ENCODE measurements at places on chromosomes 2 and 18. TPM values are rescaled to one million over a fixed set of nuclear protein-coding genes. Genes with fewer than 3 reads are reported as not detected.
A peak's percentile ranks its signal among the peaks of the same experiment; 100 is the strongest.

The PROM2 gene
- 1.1 TPM for total RNA-seq

The KLHL29 gene
- total RNA-seq, result 2.3 TPM

The ANTXR1 gene
- 2.2 TPM for total RNA-seq

The CNTNAP5 gene
- total RNA-seq, result not detected

The NEB gene
- total RNA-seq, result 0.91 TPM

The AQP12B gene
- not detected for total RNA-seq

The NOL4 gene
- 2.8 TPM for total RNA-seq

The ASNSD1 gene
- total RNA-seq, result 19.1 TPM

DNA sequence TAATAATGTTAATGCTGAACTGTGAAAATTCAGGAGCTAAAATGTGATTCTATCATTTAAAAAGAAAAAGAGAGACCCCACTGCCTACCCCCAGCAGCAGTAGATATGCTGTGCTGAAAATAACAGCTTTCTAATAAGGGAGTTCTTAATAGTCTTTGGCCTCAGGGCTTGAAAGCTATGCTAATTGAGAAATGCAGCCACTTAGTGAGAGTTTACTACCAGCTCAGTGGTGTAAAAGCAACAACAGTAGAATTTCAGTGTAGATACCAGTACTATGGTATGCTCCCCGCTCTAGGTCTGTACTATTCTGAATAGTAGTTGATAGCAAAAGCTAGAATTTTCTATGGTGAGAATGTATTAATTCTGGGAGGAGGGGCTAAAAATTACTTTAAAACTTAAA is 303.1 kb upstream of the VWC2L start:
- no peak for DNase-seq

GRCh38 chr2:43435746-43436145 is 160.1 kb downstream of the THADA start:
- DNase-seq, result no peak

DNA sequence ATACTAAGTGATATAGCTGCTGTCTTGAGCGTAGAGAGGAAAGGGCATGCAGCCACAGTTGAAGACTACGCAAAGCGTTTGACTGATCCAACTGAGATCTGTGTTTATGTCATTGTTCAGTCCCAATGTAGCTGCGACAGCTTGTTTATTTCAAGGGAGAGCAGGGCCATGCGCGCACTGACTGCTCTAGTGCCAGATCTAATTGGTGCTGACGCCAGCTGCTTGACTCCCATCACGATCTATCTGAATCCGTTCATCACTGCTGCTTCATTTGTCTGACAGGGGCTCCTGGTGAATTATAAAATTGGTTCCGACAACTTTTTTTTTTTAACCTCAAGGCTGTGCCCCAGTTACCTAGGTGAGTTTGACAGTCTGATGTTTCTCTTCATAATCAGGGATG is 75.7 kb downstream of the CHST9 start:
- no peak for DNase-seq

DNA sequence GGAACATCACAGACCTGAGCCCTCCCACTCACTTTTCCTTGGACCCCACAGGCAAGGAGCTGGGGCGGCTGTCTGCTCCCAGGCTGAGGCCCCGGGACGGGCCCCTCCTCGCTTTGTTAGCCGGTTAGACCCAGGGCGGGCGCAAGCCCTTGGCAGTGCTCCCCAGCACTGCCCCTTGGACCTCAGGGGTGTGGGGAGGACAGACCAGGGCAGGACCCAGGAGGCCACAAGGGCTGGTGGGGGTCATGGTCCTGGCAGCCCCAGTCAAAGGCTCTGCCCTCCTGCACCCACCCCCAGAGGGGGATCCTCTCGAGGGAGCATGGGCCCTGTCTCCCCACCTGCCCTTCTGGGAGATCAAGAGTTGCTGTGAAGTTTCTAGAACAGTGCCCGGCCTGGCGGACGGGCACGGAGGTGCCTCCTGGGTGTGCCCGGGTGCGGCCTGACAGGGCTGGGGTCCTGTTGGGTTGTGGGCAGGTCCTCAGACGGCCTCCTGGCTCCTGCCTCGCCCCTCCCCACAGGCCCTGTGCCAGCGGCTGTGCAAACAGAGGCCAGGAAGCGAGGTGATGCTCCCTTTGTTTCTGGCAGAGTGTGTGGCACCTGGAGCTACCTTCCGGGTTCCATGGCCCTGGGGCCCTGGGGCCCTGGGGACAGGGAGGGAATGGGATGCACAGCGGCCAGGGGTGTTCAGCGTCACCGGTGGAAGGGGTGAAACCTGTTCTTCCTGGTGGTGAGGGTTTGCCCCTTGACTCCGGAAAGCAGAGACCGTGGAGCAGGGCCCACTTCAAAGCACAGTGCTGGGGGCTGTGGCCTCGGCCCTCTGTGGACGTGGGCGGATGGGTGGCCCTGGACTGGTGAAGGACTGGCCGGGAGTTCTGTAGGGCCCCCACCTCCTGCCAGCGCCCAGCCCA is 2.9 kb upstream of the GAL3ST2 start:
- DNase-seq, result peak; percentile 64

- no peak for DNase-seq
These were observed 164.1 kb downstream of the KLHL29 start for GRCh38 chr2:23549051-23549450.

- no peak for DNase-seq
These were observed 1288.0 kb upstream of the ZEB2 start for GRCh38 chr2:145807968-145808367.

DNA sequence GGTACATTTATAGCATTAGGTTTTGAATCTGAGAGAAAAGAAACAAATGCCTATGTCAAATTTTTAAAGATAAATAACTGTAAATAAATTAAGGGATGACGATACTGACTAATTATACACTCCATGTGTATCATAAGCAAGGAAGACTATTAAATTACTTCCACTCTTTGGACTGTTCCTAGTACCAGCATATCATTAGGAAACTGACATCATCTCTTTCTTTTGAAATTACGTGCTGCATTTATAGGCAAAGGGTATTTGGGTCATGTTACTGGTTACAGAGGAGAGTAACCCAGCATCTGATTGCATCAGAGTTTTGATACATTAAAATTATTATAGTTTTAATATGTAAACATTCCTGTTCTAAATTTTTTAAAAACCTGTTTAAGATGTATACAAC is 309.7 kb downstream of the XIRP2 start:
- no peak for DNase-seq

DNA sequence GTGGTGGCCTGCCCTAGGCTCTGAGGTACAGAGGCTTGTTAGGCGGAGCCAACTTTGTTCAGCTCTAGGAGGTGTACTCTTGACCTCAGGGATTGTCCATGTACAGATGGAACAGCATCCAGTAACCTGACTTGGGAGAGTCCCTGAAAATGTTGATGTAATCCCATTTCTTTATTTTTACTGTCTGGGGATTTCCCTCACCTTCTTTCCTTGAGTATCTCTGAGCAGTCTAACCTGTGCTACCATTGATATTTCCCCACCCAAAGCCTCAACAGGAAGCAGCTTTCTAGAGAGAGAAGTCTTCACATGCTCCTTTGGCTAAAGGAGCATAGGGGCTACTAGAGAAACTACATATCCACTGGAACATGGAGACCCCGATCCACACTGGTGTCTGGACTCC is 10.4 kb downstream of the IL36A start:
- no peak for DNase-seq

GRCh38 chr2:126431136-126431535 is 224.8 kb upstream of the GYPC start:
- DNase-seq, result no peak

GRCh38 chr2:241084856-241085444 is 17.1 kb downstream of the MTERF4 start:
- DNase-seq, result no peak

GRCh38 chr2:82823892-82824291 is 1635.2 kb downstream of the SUCLG1 start:
- DNase-seq, result no peak

- peak; percentile 90 for DNase-seq
These were observed 73.4 kb downstream of the ZFP36L2 start for GRCh38 chr2:43152741-43153647.

DNA sequence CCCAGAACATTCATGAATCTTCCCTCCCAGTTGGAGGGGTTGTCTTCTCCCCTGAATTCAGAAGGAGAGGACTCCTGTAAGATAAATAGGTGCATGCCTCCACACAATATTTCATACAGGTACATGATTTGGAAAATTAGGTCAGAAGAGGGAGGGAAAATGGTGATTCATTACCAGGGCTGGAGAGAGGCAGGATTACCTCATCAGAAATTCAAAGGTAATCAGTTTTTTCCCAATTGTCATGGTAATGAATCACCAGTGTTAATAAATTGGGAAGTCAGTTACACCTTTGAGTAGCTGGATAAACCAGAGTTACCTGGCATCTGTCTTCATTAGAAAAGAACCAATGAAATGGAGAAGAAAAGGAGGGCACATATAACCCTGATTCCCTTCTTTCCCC is 128.5 kb downstream of the EN1 start:
- no peak for DNase-seq

DNA sequence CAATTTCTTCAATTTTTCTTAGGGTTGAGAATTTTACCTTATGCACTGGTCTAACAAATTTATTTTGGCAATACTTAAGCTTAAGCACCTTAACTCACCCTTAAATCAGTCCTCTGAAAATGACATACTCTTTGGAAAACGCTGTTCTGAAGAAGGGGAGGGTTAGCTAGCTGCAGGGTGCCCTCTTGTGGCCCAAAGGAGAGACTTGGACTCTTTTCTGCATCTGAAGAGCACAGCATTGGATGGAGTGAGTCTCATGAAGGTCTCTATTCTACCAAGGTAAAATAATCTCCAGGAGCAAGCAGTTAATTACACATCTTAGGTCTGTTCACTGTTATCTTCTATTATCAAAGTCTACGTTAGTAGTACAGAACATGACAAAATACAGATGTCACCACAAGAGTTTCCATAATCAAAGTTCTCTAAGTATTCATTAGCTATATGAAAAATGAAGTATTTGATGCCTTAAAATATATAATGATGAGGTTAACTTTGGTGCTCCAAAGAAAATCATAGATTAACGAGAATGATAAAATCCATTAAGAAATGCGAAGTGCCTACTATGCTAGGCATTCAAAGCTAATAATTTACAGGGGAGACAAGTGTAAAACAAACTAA is 24.4 kb downstream of the PUM2 start:
- no peak for DNase-seq

- DNase-seq, result no peak
These were observed 26.5 kb upstream of the EML4 start for GRCh38 chr2:42142547-42143184.

DNA sequence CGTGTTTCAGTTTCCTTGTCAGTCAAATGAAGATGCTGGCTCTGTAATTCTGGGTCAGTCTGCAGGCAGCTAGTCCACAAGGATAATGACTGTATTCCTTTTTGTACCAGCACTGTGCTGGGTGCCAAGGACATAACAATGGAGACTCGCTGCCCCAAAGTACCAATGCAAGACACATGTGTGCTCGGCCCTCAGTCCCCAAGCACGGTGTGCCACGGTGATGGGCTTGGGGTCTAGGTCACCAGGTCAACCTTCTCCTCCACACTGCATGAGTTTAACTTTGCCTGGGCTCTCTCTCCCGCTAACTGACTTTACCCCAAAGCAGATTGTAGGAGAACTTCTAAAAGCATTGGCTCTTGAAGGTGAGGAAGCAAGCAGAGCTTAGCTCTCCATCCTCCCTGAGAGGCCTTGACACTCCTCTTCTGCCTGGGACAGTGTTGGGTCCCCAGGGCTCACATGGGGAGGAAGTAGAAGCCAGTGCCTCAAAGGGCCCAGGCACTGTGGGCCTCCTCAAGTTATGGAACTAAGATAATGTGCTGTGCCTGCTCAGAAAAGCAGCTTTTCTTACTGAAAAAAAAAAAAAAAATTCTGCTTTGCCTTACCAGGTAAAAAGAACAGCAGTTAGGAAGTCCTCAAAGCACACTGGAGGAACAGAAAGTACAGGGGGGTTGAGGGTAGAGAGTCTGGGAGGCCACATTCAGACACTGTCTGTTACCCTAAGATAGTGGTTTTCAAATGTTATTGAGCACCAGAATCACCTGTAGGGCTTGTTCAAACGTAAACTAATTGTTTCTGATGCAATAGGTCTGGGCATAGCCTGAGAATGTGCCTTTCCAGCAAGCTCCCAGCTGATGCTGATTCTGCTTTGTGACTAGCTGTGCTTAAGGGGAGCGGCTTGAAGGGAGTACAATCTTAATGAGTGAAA is 276.4 kb upstream of the CXCR4 start:
- DNase-seq, result no peak

GRCh38 chr18:5500158-5500939 is 43.4 kb downstream of the EPB41L3 start:
- DNase-seq, result no peak

Measured in left lobe of liver (tissue), 2 donors.